KG1 (cell line): ENCODE measurements at places on chromosomes 4 and X.
A peak's percentile ranks its signal among the peaks of the same experiment; 100 is the strongest.

DNA sequence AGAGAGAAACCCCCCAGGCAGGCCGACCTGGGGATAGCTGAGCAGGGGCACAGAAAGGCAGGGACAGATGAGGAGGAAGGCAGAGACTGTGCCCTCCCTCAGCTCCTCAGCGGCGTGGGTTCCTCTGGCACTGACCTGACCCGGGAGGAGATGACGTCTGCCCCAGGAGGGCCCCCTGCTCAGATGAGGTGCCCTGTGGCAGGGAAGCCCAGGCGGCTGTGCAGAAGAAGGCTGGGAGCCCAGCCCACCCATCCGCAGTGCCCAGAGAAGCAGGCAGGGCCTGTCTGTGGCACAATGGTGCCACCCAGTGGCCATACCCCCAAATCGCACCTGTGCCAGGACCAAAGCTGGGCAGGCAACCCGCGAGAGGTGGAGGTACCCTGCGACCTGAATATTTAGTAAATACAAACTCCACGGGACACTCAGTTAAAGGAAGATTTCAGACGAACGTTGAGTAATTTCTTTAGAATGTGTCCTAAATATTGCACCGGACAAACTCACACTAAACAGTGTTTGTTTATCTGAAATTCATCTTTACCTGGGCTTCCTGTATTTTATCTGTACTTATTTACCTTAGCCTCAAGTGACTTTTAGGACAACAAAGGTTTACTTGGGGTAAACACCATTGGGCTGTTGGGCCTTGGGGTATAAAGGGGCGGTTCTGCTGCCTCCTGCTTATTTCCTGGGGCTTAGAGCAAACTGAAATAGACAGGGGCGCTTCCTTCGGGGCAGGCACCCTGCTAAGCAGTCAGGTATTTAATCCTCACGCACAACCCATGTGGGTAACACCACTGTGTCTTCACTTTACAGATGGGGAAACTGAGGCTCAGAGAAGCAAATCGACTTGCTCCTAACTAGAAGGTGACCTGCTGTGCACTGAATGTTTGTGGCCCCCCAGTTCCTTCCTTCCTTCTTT lies 46.5 kb upstream of the HMX1 start:
- DNase-seq: peak; percentile 67

DNA sequence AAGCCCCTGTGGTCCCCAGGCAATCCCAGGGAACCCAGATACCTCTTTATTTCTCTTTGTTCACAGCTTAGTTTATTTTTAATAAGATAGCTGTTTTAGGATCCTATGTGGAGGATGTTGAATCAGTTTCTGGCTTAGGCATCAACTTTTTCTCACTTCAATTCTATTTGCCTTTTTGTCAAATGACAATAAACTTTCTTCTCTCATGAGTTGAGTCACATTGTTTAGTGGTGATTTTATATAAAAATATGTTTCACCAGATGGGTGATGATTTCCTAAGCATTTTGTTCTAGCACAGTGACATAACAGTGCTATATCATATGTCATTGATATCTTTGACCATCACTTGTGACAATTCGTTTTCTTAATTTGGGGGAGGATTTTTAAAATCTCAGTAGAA lies 198.1 kb upstream of the PUDP start:
- DNase-seq: no peak

DNA sequence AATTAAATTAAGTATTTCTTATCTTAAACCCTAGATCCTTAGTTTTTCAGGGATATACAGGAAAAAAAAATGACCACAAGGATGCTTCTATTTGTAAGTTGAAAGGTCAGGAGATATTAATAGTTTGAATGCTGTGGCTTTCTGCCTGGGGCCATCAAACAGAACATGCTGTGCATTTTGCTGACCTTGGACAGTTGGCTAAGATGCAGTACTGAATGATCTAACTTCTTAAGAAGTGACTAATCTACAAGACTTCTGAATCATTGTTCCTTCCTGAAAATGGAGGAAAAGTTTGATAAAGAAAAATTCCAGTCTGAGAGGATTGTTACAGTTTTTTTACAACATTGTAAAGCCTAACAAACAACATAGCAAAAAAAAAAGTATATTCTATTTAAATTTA lies 237.8 kb upstream of the JADE1 start:
- DNase-seq: no peak

DNA sequence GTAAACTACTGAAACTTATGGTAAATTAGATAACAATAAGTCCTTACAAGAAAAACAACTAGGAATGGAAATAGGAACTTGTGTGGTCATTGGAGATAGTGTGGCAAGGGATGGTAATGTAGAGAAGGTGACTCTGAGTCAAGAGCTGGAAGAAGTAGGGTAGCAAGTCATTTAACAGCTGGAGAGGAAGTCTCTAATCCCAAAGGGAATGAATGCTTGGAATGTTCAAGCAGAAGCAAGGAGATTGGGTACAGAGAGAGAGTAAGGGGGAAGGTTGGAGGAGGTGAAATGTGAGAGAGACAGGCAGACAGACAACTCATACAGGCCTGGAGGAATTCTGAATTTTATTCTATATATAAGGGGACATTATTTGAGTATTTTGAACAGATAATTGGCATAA lies 260.6 kb upstream of the MAD2L1 start:
- no peak for DNase-seq

DNA sequence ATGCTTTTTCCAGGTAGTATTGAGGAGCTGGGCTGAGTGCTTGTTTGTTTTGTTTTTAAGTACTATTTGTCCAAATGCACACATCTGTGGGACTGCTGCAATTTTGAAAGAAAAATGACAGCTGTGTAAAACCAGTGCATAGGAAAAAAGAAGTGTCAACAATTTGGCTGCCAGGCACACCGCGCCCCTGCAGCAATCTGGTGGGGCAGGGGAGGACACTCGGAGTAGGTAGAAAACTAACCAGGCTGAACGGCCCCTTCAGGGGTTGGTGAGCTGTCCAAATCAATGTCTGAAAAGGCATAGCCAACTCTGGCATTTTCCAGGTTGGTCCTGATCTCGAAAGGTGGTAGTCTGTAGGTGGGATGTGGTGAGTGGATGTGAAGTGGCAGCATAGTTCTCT lies 1.1 kb downstream of the LDOC1 start:
- DNase-seq: no peak

- no peak for DNase-seq
These were observed 89.7 kb downstream of the LRP2BP start for GRCh38 chr4:185305979-185306442.

DNA sequence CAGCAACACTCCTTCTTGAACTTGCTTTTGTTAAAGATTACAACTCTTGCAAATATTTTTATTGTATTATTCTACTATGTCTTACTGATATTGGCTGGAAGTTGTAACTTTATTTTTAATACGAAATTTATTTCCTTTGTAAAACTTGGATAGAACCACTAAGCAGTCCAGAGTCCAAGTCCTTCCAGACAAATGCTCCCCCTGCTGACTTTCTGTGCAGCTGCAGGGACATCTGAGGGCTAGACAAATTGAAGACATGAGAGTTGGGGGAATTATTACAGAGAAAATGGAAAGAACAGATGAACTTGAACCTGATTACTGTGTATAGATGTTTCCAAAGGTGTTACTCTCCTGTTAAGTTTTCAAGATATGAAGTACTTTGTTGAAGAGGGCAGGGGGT lies 238.8 kb downstream of the GRIA3 start:
- DNase-seq: no peak
